ENCODE measurements at places on chromosomes 6 and 20.

GRCh38 chr6:149763866-149764265, 14.3 kb downstream of the PCMT1 start:
- no peak for DNase-seq

GRCh38 chr20:41734506-41734945, 116.3 kb upstream of the CHD6 start:
- DNase-seq: no peak

DNA sequence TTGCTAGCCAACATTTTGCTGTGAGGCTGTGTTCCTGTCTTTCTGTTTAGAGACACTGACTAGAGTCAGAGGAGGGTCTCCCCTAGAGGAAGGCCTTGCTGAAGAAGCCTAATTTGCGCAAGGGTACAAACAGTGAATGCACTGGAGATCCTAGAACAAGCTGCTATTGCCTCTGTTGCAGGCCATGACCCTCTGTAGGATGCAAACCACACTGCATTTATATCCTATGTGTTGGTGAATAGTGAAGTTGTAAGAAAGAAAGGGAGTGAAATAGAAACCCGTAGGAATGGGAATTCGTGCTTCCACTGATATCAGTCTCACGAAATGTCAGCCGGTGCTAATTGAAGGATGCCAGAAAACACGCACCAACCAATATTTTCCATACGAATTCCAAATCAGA, 88.2 kb downstream of the GJA1 start:
- DNase-seq: no peak

GRCh38 chr20:20549704-20550103, 162.7 kb downstream of the RALGAPA2 start:
- DNase-seq: no peak

DNA sequence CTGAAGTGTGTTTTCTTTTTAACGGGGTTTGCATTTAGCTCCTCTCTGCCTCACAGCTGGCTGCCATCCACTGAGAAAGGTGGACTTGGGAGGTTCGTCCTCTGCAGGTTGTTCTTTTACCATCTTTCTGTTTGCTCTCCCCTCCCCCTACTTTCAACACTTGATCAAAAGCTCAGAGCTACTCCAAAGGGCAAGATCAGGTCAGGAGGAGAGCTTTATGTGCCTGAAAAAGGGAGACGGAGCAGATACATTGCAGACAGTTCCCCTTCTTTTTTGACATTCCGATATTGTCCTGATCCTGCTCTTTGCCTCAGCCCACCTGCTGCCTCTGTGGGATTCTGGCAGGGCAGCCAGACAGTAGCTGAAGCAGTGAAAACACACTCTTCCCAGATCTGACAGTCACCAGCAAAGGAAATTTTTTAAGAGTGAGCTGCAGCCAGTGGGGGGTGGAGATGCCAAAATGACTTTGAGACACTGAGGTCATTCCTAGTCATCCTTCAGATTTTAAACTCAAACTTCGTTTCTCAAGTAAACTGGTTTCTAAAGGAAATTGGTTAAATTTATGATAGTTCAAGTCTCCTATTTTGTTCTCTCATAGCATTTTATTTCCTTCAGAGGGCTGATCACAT, 26.5 kb downstream of the SMLR1 start:
- DNase-seq: no peak

DNA sequence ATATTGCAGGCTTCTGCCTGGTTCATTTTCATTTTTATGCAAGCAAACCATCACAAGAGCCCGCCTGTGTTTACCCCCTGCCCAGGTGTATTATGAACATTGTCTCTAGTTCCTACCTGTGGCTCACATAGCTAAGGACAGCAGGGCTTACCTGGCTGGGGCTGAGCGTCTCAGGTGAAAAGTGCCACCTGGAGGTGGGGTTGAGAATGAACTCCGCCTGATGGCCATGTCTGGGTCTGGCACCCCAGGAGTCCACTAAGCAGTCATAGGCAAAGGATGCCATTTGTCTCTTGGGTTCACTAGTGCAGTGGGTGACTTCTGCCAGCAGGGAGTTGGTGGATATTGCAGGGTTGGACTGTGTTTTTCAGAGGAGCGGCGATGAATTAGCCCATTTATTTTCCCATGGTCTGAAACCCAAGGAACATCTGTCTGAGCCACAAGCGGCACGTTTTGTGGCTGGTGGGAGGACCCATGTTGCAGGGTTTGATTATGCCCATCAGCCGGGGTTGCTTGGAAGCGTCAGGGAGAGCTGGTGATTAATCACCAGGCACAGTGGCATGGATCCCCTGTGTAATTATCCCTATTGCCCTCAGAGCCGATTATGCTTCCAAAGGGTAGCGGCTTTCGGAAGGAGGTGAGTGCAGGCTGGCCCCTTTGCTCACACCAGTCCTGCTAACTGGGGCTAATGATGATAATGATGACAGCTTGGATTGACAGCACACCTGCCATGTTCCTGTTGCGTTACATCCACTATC, 92.1 kb downstream of the CDH26 start:
- no peak for DNase-seq

DNA sequence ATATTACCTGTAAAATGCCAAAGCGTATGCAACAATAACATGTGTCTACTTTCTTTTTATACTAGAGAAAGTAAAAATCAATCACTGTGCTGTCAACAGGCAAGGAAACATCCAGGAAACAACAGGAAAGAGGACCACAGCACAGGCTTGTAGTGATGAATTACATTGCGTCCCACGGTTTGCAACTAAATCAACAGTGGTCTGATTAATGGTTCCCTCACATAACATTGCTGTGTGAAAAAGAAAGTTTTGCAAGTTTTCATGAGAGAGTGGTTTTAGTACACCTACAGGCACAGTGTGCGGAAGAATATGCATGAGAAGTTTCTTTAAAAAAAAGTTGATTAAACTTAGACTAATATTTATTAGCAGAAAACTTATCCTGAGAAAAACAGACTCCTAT, 329.5 kb upstream of the HSF2 start:
- no peak for DNase-seq

DNA sequence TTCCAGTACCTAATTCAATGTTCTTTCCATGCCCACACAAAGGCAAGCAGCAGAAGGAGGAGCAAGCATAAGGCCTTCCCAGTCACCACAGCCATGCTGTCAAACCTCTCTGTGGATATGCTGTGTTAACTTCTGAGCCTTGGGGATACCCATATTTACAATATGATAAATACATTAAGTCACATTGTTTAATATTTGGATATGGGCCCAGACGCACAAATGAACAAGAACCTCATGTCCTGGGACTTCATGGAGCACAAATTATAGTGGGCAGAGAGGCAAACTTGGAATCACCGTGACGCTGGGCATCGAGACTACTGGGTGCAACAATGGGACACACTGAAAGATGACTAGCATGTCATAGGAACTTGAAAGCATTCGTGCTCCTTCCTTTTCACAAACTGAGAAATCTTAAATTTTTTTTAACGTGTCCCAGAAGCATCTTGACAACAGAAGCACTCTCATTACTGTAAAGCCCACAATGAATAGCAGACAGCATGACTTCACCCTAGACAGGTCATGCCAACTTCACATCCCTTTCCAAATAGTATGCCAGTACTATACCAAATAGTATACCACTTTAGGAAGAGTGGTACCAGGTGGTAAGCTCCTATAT, 16.0 kb downstream of the SOD2 start:
- no peak for DNase-seq

GRCh38 chr6:67224989-67225388, 1410.1 kb upstream of the ADGRB3 start:
- DNase-seq: no peak

- no peak for DNase-seq
These were observed 24.0 kb downstream of the DLGAP4 start for GRCh38 chr20:36330091-36330490.

- no peak for DNase-seq
These were observed 1.1 kb downstream of the PAX1 start for GRCh38 chr20:21706261-21707195.

Data from upper lobe of right lung (tissue), 1 donor.